ENCODE measurements at places on chromosomes 7 and 10.

DNA sequence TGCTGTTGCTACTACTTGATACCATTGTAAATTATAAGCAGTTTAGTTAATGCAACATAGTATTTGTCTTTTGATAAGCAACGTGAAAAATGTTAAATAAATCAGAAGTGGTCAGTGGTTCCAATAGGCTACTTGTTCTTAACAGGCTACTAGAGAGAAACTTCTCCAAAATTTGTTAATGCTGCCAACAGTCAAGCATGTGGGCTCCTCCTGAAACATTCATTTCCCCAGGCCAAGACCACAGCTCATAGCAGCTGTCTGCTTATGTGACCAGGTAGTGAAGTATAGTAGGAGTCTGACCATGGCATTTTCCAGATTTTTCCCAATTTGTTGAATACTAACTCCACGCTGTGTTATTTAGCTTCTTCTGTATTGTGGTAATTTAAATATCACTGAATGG lies 81.0 kb downstream of the CYP51A1 start:
- DNase-seq = no peak

DNA sequence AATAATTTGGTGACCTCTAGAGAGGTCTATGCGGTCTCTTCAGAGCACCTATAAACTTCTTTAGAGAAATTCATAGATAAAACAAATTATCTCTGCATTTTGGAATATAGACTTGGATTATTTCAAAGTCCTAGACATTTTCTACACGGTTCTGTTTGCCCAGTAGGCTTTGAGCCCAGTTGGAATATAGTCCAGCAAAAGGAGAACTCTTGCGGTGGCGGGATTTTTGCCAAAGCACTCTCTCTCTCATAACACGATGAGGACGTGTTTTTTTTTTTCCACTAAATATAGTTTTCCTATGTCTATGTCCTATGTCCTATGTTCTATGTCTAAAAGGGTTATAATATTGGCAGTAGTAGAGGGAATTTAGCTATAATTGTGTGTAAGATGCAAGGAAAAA lies 164.9 kb upstream of the AGR3 start:
- DNase-seq = no peak

GRCh38 chr7:131203291-131203976 lies 124.2 kb upstream of the MKLN1 start:
- no peak for DNase-seq

DNA sequence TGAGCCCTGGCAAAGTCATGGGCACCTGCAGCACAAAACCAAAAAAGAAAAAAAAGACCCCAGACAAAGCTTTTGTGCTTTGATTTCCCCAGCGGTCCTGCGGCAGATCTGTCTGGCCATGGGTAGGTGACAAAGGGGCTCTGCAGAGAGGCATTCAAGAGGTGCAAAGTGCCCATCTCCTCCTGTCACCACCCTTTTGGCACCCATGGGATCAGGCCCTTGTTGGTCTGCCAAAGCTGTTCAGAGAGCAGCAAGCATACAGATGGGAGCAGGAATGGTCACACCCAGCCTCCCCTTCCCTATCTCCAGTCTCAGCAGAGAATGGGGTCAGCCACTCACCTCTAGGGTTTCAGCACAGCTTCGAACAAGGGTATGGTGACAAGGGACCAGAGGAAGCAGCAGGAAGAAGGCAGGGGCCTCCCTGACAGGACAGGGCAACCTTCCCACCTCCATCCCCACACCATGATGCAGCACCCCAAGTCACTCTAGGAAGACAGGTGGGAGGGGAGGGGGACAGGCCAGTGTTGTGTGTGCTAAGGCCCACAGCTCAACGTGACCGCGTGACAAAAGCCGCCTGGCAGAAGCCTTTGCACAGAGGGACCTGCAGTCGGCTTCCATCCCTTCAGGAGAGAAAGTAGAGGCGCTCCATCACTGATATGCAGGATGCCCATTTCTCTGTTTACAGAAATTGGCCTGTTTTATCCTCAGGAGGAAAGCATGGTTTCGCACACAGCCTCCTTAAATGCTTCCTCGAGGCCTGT lies 6.3 kb downstream of the CAMK2G start:
- DNase-seq = no peak

- DNase-seq = no peak
These were observed 60.3 kb downstream of the RAB18 start for GRCh38 chr10:27564398-27564797.

- peak; percentile 10 for DNase-seq
These were observed 443 bp downstream of the CRHR2 start for GRCh38 chr7:30681815-30682211.

- DNase-seq = no peak
These were observed 260.2 kb upstream of the TMEM72 start for GRCh38 chr10:44650691-44651661.

DNA sequence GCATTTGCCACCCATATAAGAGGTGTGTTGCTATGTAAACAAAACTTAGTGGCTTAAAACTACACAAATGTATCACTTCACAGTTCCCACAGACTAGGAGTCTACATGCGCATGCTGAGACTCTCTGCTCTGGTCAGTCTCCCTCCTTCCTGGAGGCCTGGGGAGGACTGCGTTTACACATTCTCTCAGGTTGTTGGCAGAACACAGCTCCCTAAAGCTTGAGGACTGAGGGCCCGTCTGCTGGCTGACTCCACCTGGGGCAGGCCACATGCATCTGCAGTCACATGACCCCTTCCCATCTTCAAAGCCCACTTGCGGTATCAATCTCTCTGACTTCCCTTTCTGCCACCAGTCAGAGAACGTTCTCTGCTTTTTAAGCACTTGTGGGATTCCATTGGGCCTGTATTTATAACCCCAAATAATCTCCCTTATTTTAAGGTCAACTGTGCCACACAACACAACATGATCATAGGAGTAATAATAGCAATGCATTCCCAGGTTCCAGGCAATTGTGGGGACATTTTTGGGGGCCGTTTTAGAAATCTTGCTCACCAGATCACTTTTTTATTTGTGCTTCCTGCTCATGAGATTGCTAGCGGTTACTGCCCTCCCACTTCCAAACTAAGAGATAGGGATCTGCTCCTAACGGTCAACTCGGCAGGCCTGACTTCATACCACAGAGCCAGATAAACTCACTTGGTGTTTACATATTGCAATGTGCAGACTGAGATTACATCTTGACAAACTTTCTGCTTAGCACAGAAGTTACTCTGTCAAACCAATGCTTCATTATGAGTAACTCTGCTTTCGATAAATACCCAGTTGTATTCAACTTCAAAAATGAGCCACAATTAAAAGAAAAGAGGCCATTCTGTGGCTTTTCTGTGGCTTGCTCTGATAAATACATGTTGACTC lies 96.3 kb downstream of the ALOX5 start:
- DNase-seq = peak; percentile 98

DNA sequence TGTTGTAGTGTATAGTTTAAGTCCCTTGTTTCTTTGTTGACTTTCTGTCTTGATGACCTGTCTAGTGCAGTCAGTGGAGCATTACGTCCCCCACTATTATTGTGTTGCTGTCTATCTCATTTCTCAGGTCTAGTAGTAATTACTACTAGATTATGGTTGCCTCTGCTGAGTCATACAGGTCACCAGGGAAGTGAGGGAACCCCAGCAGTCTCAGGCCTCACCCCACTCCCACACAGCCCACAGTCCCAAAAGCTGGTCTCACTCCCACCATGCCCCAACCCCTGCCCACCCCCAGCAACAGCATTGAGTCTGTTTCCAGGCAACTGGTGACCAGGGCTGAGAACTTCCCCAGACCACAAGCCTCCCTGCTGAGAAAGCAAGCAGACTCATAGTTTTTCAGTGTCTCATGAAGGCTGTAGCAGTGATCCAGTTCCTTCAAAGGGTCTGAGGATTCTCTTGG lies 88.0 kb downstream of the PLXDC2 start:
- DNase-seq = peak; percentile 48
